ENCODE measurements at places on chromosomes 6 and 20.

DNA sequence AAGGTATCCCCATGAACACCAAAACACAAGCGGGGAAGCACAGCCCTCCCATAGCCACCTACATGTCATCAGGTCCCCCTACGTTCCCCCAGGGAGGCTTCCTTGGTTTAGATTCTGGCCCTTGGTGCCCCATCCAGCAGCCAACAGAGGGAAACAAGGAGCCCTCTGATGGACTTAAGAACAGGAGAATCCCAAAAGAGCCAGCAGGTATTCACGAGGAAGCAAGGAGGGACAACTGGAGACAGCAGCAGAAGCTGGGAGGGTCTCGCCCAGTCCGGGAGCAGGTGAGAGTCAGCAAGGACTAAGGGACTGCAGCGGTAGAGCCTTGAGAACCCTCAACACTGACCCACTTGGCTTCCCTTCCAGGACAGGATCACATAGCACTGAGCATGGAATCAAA lies 58.4 kb upstream of the TOP1 start:
- DNase-seq = no peak

DNA sequence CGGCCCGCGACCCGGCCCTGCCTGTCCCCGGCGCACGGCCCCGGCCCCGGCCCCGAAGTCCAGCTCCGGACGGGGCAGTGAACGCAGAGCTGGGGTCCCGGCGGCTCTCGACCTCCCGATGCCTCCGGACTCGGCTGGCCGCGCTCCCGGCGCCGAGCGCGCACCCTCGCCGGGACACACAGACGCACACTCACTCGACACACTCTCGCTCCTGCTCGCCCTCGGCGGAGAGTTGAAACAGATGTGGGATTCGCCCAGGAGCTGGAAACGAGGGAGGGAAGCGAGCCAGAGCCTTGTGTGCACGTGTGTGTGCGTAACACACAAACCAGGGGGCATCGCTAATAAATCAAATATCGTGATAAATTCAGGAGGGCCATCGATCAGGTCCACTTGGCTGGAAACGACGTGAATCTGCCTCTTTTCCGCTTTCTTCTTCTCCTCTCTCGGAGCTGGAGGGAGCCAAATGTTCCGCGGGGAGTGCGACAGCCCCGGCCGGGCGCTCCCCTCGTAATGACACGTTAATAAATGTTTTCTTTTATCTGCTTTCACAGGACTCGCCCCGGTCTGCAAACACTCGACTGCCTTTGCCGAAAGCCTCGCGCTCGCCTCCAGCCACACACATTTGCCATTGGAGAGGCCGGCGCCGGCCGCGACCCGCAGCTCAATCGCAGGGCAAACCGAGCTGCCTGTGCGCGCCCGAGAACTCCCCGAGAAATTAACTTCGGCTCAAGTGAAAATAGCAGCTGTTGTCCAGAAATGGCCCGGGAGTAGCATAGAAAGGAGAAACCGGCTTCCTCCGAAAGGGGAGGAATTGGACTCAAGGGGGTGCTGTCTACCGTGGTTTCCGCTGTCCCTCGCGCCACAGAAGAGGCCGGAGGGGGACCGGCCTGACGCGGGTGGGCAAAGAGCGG lies 828 bp upstream of the SULF2 start:
- DNase-seq = no peak

- no peak for DNase-seq
Measured at GRCh38 chr20:47358672-47359529, 2.4 kb upstream of the ZMYND8 start.

- DNase-seq = no peak
Measured at GRCh38 chr20:22821081-22821727, 213.9 kb upstream of the SSTR4 start.

- no peak for DNase-seq
Measured at GRCh38 chr6:15654250-15654649, 8.6 kb downstream of the DTNBP1 start.

DNA sequence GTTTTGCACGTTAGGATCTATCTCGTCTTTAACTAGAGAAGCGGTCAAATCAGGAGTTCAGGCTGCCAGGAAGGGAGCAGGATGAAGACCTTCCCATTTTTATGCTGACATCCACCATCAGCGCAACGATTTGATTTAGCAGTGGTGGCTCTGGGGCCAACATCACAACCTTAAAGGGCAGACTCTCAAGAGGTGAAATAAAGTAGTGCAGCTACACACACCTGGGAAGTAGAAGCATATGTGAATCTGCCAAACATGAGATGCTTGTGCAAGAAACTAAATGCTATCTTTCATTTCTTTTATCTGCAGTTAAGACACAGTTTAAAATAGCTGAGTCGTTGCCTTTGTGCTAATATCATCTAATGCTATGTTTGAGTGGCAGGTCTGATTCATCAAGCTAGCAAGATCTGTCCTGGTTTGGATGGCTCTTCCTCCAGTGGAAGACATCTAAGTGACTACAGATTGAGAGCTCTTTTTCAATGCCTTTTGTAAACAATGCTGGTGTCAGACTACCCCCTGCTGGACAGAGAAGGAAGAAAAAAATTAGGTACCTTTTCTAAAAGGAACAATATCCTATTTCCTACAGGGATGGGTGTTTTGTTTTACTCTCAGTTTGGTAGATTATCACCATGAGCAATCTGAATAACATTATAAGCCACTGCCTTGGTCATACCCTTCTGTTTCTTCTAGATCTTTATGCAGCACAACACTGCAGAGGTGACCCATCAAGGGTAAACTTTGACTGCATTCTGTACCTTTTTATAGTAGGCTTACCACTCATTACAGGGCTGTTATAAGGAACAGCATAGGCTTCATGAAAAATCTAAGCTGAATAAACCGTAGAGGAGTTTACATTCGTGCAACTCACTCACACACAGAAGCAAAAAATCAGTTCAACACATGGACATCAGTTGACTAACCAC lies 171.6 kb upstream of the FBXL4 start:
- no peak for DNase-seq

DNA sequence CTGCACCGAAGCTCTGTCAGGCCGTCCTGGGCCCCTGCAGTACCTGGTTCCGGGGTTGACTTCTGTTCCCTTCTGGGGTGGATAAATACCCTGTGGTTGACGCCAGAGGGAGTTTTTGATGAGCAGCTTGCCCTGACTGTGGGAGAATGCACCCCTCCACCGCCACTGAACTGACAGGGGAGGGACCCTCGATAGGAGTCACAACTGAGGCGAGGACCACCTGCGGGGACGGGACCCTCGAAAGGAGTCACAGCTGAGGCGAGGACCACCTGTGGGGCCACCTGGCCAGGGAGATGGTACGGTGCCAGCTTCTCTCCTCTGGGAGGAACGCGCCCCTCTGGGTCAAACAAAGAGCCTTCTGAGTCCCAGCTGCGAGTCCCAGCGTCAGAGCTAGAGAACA lies 100.1 kb upstream of the FRMD1 start:
- no peak for DNase-seq

DNA sequence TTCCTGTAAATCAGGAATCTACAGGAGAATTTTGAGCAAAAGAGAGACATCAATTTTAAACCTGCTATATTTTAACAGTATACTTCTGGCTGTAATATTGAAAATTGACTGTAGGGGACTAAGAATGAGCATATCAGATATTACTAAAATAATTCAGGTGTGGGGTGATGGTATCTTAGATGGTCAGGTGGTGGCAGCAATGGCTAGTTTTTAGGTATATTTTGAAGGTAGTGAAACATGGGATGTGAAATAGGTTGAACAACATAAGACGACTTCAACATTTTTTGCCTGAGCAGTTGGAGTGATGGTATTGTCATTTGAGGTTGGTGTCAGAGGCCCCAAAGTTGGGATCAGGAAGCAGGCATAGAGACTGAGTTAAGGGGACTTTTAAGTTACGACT lies 32.1 kb downstream of the FAM83B start:
- no peak for DNase-seq

GRCh38 chr6:63799813-63800212 lies 164.2 kb downstream of the PHF3 start:
- no peak for DNase-seq

- no peak for DNase-seq
Measured at GRCh38 chr6:18148304-18149025, 6.4 kb downstream of the TPMT start.

DNA sequence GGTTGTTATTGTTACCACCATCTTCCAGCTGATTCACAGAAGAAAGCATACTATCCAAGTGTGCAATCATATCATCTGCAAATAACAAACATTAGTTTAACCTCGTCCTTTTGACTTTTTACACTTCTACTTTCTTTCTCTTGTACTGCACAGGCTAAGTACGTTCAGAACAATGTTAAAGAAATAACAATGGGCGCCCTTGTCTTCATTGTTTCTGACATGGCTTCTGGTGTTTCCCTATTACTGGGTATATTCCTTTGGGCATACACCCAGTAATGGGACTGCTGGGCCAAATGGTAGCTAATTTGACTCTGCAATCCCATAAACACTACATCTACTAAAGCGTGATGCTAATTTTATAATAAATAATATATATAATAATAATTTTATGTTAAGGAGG lies 146.7 kb downstream of the GJA10 start:
- DNase-seq = no peak

GRCh38 chr20:25050501-25051350 lies 7.2 kb downstream of the ACSS1 start:
- no peak for DNase-seq

- DNase-seq = no peak
Measured at GRCh38 chr6:36478051-36478526, 35.3 kb downstream of the KCTD20 start.

DNA sequence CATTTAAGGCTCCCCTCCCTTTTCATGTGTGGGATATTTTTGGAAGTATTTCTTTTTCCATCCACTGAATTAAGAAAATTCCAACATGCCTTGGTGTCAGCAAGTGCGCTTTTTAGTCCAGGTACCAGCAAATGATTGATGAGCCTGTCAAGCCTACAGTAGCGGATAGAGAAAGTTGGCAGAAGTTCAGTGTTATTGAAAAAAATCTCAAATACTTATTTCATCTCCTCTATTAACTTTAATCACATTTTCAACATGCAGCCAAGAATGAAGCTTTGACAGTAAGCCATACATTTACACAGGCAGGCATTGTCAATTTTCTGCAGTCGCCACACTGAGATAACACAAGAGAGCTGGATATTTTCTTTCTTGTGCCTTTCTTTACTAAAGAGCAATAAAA lies 50.4 kb downstream of the BLOC1S5 start:
- no peak for DNase-seq

GRCh38 chr6:33336495-33336894 lies 19.0 kb upstream of the ZBTB22 start:
- DNase-seq = no peak

- no peak for DNase-seq
Measured at GRCh38 chr6:67433124-67433523, 1202.0 kb upstream of the ADGRB3 start.
